ENCODE measurements at places on chromosomes 16 and 17. TPM values are rescaled to one million over a fixed set of nuclear protein-coding genes. Genes with fewer than 3 reads are reported as not detected.

VKORC1 gene
- total RNA-seq = 123 TPM

GRCh38 chr16:78642621-78643285 lies 543.3 kb downstream of the WWOX start:
- DNase-seq = no peak

DNA sequence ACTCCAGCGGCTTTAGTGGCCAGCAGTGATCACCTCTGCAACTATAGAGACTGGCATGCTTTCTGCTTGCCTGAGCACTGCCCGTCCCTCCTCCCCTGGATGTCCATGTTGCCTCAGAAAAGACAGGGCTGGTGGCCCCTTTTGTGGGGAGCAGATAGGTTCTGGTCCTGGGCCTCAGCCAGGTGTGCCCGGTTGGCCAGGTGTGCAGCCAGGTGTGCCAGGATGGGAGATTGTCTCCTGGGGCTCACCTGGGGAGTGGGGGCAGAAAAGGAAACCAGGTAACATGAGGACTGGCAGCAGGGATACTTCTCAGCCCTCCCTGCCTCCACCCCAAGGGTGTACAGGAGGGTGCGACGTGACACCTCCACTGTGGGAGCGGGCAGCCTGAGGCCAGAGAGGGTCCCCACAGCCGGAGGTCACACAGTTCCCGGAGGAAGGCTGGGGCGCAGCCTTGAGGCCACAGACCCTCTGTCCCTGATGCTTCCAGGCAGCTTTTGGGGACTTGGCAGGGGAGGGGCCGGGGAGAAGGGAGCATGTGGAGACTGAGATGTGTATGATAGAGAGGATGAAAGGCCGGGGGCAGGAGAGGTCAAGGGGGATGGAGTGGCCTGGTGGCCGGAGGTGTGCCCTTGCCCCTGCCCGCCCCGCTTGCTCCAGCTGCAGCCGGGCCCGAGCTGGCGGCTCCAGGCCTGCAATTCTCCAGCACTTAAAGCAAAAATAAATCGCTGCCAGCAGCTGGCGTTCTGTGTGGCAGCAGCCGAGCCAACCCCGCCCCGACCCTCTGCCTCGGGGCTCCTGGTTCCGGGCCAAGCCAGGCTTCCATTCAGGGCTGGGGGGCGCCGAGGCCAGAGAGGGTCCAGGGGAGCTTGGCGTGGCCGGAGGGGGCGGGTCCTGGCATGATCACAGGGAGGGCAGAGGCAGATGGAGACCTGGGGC lies 6.7 kb downstream of the KCNJ12 start:
- DNase-seq = no peak

DNA sequence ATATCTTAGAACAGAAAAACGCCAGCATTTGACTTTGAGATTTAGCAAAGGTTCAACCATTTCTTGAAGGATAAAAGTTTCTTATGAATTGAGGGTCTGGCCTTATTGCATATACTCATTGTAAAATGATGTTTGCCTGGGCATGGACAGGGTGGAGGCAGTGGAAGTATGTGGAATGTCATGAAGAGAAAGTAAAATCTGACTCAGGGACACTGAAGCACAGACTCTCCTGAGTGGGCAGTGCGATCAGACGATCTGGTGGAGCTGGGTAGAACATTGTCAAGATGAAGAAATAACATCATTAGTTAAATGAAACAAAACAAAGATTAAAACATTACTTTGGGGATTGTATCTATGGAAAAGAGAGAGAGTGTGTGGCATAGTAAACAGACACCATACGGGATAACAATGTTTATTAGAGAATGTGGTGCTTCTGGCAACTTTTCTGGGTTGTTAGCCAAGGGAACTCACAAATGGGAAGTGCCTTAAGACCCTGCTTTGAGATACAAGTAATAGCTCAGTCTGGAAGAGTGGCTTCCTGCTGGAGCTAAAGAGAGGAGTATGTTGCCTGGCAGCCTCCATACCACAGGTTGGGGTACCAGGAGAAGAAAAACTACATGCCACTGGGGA lies 4.4 kb downstream of the MAP3K3 start:
- DNase-seq = no peak

- DNase-seq = no peak
These were observed 35.4 kb upstream of the RNF43 start for GRCh38 chr17:58452738-58453137.

DNA sequence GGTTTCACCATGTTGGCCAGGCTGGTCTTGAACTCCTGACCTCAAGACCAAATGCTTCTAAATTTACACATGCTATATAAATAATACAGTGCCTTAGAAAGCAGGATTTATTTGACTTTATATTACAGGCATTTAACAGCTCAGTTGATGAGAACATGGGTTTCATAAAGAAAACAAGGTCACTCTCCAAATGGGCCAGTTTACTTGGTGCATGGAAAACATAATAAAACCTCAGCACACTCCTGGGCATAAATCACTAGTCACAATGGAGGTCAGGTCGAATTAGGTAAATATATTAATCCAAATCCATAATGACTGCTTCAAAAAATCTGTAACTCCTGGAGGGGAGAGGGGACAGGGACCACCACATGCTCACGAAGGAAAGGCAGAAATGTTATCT lies 24.5 kb downstream of the APPBP2 start:
- DNase-seq = no peak

DNA sequence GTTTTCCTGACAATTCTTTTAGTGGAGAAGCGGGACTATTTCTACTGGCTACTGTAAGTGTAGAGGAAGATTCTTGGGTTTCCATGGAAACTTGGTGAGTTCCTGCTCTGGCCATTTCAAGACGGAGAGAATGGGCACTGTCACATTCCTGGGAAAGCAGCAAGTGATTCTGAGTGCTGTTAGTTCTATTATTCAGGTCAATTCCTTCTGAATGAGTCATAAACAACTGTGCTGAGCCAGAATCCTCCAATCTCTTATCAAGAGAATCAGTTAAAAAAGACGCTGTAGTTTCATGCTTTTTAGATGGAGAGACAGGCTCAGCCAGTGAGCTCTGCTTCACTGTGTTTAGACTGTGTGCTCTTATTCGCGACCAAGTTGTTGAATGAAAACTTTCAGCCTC lies 19.6 kb downstream of the AKAP10 start:
- no peak for DNase-seq

DNA sequence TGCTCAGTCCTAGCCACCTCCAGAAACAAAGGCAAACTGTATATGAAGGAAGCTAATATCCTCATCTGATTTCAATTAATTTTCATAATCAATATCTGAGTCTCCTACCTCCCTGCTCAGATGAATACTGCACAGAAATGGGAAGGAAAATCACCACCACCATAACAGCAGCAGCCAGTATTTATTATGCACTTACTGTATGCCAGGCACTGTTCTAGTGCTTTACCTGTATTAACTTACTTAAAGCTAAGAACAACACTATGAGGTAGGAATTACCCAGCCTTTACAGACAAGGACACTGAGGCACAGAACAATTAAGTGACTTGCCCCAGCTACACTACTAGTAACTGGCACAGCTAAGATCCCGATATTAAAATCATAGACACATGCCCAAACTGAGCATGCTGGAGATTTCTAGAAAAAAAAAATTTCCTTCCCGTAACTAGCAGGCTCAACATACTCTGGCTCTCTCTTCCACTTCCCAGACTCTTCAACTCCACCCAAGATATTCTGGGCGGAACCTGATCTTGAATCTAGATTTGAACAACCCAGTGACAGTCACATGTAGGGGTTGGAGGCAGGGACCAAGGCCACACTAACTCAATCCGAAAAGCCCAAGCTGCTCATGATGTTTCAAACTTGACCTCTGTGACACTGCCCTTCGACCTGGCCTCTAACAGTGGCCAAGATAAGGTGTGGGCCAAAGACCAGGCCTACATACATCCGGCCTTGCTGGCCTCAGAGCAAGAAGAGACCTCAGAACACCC lies 3.9 kb downstream of the TRIM25 start:
- no peak for DNase-seq

DNA sequence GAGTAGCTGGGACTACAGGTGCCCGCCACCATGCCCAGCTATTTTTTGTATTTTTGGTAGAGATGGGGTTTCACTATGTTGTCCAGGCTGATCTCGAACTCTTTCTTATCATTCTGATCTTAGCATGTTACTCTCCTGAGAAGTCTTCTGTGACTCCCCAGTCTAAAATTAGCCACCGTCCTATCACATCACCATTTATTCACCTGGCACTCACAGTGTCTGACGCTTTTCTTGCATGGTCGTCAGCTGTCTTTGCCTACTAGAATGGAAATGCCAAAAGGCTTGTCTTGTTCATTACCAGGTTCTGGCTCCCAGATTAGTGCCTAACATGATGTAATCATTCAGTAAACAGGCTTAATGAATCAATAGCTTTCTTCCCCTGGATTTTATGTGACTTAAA lies 23.8 kb downstream of the TOM1L1 start:
- no peak for DNase-seq

- no peak for DNase-seq
These were observed 15.3 kb downstream of the TBCD start for GRCh38 chr17:82767041-82767754.

KCNJ18 gene
- not detected for total RNA-seq

- no peak for DNase-seq
These were observed 135.5 kb downstream of the HAPSTR1 start for GRCh38 chr16:9226924-9227323.

GH2 gene
- not detected for total RNA-seq

DNA sequence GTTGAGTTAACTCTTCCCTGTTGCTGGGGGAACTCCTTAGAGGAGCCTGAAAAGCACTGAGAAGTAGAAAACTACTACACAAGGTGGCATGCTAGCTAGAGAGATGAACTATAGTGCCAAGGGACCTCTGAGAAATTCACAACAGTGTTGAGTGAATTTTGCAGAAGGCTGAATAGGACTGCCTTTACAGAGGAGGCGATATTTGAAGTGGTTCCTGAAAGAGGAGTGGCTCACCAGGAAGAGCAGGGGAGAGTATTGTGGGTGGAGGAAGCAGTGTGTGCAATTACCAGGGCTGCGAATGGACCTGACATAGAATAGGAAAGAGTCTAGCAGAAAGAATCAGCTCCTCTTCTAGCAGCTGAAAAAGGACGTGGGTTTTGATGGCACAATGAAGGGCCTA lies 66.4 kb downstream of the CDK5R1 start:
- no peak for DNase-seq

TBX2 gene
- total RNA-seq = 9.8 TPM

DNA sequence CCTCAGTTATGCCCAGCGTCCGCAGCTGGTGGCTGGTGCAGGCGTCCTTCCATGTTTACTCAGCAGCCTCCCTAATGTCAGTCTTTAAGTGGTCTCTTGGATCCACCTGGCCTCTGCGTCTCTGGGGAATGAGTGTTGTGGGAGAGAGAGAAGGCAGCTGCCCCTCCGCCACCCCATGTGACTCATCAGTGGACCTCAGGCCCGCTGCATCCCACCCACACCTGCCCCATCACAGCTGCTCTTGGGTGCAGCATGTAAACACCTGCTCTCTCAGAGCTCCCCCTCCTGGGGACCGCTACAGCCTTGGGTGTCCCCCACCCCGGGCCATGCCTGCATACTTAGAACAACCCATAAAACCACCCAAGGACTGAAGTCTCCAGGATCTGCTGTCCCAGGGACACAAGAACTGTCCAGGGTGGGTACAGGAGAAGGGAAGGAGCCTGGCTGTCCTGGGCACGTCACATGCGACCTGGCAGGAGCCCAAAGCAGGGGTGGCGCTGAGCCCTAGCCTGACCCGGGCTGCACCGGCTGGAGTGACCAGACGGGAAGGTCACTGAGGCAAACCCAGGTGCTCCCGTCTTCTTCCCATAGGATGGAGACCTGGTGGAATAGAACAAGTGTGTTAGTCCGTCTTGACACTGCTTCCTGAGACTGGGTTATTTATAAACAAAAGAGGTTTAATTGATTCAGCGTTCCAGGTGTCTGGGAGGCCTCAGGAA lies 4.2 kb downstream of the C16orf90 start:
- DNase-seq = no peak

C17orf107 gene
- 1.7 TPM for total RNA-seq

SHISA6 gene
- total RNA-seq = 1.5 TPM

DNA sequence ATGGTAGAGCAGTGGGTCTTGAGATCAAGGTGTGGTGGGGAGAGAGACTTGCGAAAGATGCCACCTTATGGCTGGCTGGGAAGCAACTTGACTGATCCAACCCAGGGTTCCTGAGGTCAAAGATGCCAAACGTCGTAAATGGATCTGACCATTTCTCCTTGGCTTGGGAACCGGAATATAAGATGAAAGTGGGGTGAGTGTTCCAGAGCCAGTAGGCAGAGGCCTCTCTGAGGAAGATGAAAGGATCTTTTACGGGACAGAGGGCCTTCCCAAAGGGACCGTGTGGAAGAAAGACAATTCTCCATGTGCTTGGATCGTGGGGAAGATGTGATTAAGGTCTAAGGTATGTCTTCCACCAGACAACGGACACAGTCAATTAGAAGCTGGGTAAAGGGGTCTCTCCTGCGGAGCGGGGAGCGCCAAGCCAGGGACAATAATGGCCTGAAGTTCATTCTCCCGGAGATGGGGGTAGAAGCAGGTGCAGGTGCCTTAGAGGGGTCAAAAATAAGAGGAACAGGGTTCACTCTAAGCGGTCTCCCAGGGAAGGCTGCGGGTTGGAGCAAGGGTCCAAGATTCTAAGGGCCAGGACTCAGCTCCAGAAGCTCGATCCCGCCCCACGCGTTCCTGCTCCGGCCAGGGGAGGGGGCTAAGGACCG lies 800 bp downstream of the FXR2 start:
- no peak for DNase-seq

GRCh38 chr17:49925921-49926320 lies 43.1 kb upstream of the DLX4 start:
- no peak for DNase-seq

BHLHA9 gene
- not detected for total RNA-seq

GRCh38 chr17:21510686-21511362 lies 134.7 kb downstream of the KCNJ12 start:
- DNase-seq = no peak

DNA sequence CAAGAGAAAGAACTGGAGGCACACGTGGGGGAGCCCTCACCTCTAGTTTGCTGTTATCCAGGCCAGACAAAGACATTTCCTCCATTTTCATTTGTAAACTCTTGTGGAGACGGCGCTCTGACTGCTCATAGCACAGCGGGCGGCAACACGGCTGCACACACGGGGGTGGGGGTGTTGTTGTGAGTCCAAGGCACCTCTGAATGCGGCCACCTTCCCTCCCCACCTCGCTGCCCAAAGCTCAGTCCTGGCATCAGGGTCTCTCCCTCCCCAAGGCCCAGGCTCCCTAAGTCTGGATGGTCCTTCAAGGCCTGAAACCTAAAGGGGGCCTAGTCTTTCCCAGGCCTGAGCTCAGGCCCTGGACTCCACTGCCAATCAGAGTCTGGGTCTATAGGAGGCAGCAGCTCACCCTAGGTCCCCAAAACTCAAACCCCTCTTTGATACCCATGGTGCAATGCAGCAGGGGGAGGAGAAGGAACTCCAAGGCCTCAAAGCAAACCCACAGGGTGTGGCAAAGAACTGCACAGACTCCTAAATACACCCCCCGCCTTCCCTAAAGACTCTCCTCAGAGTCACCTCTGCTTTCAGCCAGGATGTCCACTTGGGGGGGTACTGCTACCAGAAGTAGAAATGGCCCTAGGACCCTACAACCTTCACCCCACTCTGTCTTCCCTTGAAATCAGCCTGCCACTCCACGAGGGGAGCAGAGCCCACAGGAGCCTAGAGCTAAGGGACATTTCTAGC lies 1.5 kb downstream of the ATXN7L3 start:
- DNase-seq = no peak

GRCh38 chr16:86038926-86039310 lies 140.0 kb downstream of the IRF8 start:
- no peak for DNase-seq

- no peak for DNase-seq
These were observed 61.3 kb downstream of the C16orf95 start for GRCh38 chr16:87255866-87256265.

All from vagina (tissue), 2 donors.